ENCODE measurements at places on chromosomes 11 and 22. TPM values are rescaled to one million over a fixed set of nuclear protein-coding genes. Genes with fewer than 3 reads are reported as not detected.

DNA sequence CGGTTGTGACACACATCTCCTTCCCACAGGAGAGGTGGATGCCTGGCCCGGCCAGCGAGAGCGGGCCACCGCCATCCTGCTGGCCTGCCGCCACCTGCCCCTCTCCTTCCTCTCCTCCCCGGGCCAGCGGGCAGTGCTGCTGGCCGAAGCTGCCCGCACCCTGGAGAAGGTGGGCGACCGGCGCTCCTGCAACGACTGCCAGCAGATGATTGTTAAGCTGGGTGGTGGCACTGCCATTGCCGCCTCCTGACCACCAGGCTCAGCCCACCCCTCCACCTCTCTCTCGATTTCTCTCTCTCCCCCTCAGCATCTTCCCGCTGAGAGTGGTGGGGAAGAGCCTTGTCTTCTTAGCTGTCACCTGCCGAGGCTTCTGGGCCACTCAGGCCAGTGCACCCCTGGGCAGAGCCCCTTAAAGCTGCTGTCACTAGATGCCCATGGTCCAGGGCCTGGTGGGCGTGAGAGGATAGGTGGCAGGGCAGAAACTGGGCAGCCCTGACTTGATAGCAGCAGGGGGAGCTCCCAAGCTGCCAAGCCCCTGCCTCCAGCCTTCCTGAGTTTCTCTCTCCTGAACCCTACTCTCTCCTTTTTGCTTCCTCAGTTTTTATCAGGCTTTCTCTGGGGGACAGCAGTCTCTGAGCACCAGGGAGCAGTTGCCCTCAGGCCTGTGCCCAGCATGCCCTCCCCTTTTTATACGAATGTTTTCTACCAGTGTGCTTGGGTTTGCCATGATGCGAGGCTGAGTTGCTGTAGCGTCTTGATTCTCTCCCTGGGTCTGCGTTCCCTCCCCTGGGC lies 9.3 kb downstream of the SHISA8 start:
- peaks cover 9% of the 10 kb centered on the region for H3K27me3 ChIP-seq
- no peak overlapping the region for H3K27ac ChIP-seq
- peaks cover 23% of the 10 kb centered on the region for H3K36me3 ChIP-seq
- H3K4me3 ChIP-seq: no peak overlapping the region
- peaks cover 26% of the 10 kb centered on the region for H3K4me1 ChIP-seq

Gene OR10D3
- not detected for total RNA-seq

- no peaks in the 10 kb centered on the region for H3K36me3 ChIP-seq
- DNase-seq: no peak
- H3K27me3 ChIP-seq: peaks cover 3% of the 10 kb centered on the region
- no peak overlapping the region for H3K27ac ChIP-seq
Measured at GRCh38 chr11:119935349-119935925, 202.5 kb downstream of the TRIM29 start.

GRCh38 chr22:42368379-42369249 lies 63.6 kb downstream of the NFAM1 start:
- peak; percentile 23 for DNase-seq
- no peak overlapping the region for H3K27ac ChIP-seq
- peaks cover 48% of the 10 kb centered on the region for H3K27me3 ChIP-seq
- H3K36me3 ChIP-seq: no peaks in the 10 kb centered on the region
- H3K4me3 ChIP-seq: peak overlapping the region; percentile 82

Gene TEF
- 2.3 TPM for total RNA-seq

DNA sequence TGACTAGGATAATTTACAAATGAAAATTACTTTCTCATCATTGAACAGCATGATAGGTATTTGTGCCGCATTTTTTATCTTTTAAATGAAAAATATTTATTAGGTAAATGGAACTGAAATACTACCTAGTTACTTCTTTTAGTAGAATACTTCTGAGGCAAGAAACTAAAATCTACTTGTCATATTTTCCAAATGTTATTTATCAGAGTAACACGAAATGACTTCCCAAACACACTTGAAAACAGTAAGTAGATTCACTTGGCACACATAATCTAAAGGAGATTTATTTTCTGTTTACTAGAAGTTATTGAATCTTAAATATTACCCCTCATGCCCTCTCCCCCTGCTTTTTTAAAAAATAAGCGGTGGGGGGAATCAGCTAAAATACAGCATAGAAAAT lies 2.3 kb downstream of the QSER1 start:
- no peaks in the 10 kb centered on the region for H3K36me3 ChIP-seq
- no peak overlapping the region for H3K4me3 ChIP-seq
- H3K27ac ChIP-seq: no peak overlapping the region
- DNase-seq: no peak
- H3K4me1 ChIP-seq: peaks cover 48% of the 10 kb centered on the region
- peaks cover 11% of the 10 kb centered on the region for H3K27me3 ChIP-seq

- no peak overlapping the region for H3K4me3 ChIP-seq
- H3K4me1 ChIP-seq: no peaks in the 10 kb centered on the region
- no peak for DNase-seq
Measured at GRCh38 chr11:130872102-130872501, 44.2 kb downstream of the SNX19 start.

GRCh38 chr11:65529475-65530156 lies 4.7 kb downstream of the SCYL1 start:
- H3K27ac ChIP-seq: peak overlapping the region; percentile 66
- DNase-seq: no peak
- H3K4me3 ChIP-seq: no peak overlapping the region
- no peaks in the 10 kb centered on the region for H3K27me3 ChIP-seq

- H3K36me3 ChIP-seq: no peaks in the 10 kb centered on the region
- DNase-seq: no peak
Measured at GRCh38 chr11:31645747-31646146, 136.2 kb downstream of the ELP4 start.

- peak; percentile 49 for DNase-seq
- no peaks in the 10 kb centered on the region for H3K27me3 ChIP-seq
- H3K36me3 ChIP-seq: no peaks in the 10 kb centered on the region
- peak overlapping the region; percentile 59 for H3K27ac ChIP-seq
- peak overlapping the region; percentile 50 for H3K4me3 ChIP-seq
Measured at GRCh38 chr22:50105208-50106100, 15.6 kb downstream of the MOV10L1 start.

DNA sequence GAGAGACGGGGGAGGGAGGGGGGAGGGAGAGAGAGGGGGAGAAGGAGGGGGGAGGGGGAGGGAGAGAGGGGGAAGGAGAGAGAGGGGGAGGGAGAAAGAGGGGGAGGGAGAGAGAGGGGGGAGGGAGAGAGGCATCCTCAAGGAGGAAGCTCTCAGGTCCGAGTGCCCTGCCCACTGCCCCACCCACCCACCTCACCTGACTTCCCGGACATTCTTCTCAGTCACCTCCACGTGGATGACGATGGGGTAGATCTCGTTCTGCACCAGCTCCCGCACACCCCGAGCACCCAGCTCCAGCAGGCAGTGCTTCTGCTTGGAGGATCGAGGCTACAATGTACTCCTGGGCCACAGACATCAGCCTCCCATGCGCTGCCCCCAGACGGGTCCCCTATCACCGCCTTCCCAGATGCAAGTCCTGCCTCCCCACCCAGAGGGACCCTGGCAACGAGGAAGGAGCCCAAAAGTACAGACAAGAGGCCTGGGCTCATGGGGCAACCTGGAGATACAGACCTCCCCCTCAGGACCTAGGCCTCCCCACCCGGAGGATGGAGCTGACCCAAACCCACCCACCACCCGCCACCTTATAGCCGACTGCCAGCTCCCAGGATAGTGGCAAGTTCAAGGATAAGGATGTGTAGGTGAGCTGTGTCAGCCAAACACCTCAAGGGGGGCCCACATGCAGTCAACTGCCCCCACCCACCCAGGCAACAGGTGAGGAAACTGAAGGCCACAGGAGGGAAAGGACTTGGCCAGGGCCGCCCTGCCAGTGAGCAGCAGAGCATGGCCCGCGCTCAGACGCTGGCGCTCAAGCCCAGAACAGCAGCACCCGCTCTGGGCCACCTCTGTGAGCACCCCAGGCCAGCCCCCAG lies 5.6 kb upstream of the MFNG start:
- peaks cover 44% of the 10 kb centered on the region for H3K4me1 ChIP-seq
- H3K4me3 ChIP-seq: no peak overlapping the region
- H3K27me3 ChIP-seq: peaks cover 4% of the 10 kb centered on the region
- no peak overlapping the region for H3K27ac ChIP-seq
- DNase-seq: no peak

GRCh38 chr11:24637520-24637919 lies 140.7 kb downstream of the LUZP2 start:
- no peak for DNase-seq
- H3K27me3 ChIP-seq: no peaks in the 10 kb centered on the region
- no peak overlapping the region for H3K4me3 ChIP-seq
- H3K36me3 ChIP-seq: no peaks in the 10 kb centered on the region

Gene THY1
- 2.0 TPM for total RNA-seq

Gene MMP7
- total RNA-seq: not detected

DNA sequence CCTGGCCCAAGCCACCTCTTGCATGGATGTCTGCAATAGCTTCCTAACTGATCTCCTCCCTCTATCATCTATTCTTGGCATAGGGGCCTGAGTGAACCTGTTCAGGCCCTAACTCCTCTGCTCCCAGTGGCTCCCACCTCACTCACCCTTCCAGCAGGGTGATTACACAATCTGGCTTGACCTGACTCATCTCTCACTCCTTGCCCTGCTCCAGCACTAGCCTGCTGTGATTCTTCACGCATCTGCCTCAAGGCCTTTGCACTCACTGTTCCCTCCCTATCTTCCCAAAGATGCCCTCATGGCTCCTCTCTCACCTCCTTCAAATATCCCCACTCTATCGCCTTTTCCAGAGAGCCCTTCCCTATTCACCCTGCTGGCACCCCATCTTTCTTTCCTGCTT lies 10.5 kb downstream of the SCN4B start:
- H3K4me1 ChIP-seq: peaks cover 7% of the 10 kb centered on the region
- H3K36me3 ChIP-seq: no peaks in the 10 kb centered on the region
- peaks cover 69% of the 10 kb centered on the region for H3K27me3 ChIP-seq
- no peak overlapping the region for H3K27ac ChIP-seq
- H3K4me3 ChIP-seq: no peak overlapping the region

- H3K27ac ChIP-seq: no peak overlapping the region
- no peaks in the 10 kb centered on the region for H3K27me3 ChIP-seq
- H3K4me3 ChIP-seq: no peak overlapping the region
- no peaks in the 10 kb centered on the region for H3K4me1 ChIP-seq
- H3K36me3 ChIP-seq: no peaks in the 10 kb centered on the region
Measured at GRCh38 chr22:23878219-23878618, 16.0 kb upstream of the MIF start.

DNA sequence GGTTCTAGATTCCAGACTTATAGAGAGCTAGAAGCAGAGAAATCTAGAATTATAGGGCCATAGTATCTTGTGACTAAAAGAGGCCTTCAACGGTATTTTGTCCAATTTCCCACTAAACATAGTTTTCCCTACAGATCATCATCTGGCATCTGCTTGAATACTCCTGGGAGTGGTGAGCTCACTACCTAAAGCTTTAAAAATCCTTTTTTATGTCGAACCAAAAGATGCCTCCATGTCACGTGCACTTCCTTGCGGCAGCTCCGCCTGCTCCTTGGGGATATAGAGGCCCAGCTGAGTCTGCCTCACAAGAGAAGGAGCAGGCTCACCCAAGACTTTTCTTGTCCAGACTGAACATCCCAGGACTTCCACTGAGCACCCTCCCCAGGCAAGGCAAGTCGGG lies 4.3 kb upstream of the MB start:
- no peaks in the 10 kb centered on the region for H3K36me3 ChIP-seq
- no peak overlapping the region for H3K27ac ChIP-seq
- peaks cover 7% of the 10 kb centered on the region for H3K4me1 ChIP-seq
- no peak overlapping the region for H3K4me3 ChIP-seq
- peaks cover 16% of the 10 kb centered on the region for H3K27me3 ChIP-seq
- no peak for DNase-seq

DNA sequence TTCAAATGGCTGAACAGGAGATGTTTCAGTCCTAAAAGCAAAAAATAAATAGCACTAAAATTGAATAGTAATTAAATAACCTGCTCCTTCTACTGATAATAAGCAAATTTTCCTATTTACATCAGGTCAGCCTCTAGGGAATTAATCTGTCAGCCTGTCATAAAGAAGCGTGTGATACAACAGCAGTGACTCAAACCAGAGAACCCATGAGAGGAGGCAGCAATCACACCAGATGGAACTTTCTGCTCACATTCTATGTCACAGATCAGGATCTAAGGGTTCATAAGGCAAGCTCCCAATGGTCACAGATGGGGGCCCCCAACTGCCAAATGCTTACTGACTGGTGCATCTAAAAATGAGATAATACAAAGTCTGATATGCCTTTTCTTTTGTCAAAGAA lies 41.1 kb downstream of the RBFOX2 start:
- H3K4me3 ChIP-seq: no peak overlapping the region
- H3K4me1 ChIP-seq: no peaks in the 10 kb centered on the region
- peaks cover 8% of the 10 kb centered on the region for H3K27me3 ChIP-seq
- H3K27ac ChIP-seq: no peak overlapping the region

All from activated CD4-positive, alpha-beta memory T cell treated with anti-CD3 and anti-CD28 coated beads, Interleukin-2, amount 10 ng/mL, durations not matched to agents 7 days and 5 days (primary cell).